Activated CD4-positive, alpha-beta memory T cell treated with anti-CD3 and anti-CD28 coated beads for 36 hours (primary cell): ENCODE measurements at places on chromosomes 7 and 10. TPM values are rescaled to one million over a fixed set of nuclear protein-coding genes. Genes with fewer than 3 reads are reported as not detected.

Gene RPEL1
- total RNA-seq, result 0.10 TPM

Gene CTAGE8
- 1.8 TPM for total RNA-seq

Gene HSPA12A
- total RNA-seq, result 0.41 TPM

Gene STEAP4
- total RNA-seq, result not detected

Gene SORCS1
- not detected for total RNA-seq
